ENCODE measurements at places on chromosomes 12 and 14.

- DNase-seq = no peak
Measured at GRCh38 chr14:30885840-30886740, 11.7 kb downstream of the COCH start.

DNA sequence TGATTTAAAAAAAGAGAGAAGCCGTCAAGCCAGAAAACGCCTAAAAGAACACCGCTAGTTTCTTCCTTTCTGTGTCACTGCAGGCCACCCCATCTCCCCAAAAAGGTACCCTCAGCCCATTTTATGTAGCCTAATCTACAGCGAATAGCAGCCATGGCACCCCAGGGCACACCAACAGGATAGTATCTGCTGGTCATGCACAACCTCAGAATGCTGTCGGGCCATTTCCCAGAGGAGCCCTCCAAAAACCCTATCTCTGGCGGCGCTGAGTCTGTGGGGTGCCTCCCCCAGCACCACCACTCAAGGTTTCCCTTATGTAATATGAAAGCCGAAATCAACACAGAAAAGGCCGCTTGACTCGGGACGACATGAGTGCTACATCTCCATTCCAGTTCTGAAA lies 98.9 kb downstream of the BCL11B start:
- no peak for DNase-seq

- DNase-seq = no peak
Measured at GRCh38 chr12:95241761-95242506, 24.3 kb downstream of the VEZT start.

DNA sequence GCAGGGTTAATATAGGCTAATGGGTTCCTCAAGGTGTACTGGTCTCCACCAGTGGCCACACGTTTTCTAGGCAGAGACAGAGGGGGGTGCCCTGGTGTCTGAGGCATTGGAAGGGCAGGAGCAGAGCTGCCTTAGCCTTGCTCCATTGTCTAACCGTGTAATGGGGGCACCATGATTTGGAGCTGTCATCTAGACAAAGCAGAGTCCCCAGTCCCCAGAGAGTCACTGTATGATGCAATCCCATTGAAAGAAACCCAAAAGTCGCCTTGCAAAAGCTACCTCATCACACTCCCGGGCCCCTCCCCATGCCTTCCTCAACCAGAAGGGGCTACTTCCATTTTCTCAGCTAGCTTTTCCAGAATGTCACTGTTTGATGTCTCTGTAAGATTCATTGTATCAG lies 487.1 kb downstream of the AACS start:
- DNase-seq = no peak

Data from SW 1271 (cell line).